ENCODE measurements at places on chromosomes 6 and 20. TPM values are rescaled to one million over a fixed set of nuclear protein-coding genes. Genes with fewer than 3 reads are reported as not detected.

GRCh38 chr6:163986313-163986712 lies 571.8 kb downstream of the QKI start:
- DNase-seq, result peak; percentile 66

DNA sequence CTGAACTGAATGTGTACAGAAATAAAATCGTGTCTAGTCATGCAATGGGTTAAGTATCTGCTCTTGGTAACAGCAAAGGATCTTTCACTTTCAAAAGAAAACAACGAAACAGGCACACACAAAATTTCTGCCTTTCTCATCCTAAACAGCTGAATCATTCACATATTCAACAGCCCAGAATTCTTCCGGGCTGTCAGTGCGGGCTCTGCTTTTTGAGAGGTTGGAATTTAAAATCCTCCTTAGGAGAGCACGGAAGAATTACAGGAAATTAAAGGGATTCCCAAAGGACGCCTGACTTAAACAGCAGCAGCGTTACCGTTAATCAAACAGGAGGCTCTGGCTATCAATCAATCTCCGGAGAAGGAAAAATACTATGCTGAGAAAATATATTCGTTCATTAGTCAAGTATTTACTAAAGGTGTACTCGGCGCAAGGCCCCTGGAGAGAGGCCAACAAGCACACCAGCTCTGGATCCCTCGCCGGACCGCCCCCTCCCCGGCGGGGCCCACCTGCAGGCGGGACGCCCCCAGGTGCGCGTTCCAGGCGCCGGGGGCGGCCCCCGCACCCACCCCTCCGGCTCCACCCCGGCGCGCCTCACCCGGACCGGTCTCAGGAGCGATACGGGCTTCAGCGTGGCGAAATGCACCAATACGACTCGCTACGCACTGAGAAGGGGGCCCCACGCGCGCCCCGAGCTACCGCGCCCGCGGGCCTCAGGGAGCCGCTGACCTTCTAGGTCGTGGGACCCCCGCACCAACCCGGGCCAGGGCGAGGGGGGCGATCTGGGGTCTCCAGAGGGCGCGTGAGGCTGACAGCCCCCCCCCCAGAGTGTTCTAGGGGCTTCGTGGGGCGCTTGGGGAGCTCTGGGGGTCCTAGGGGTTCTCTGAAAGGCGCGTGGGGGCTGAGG lies 1.0 kb downstream of the NAPB start:
- peak; percentile 51 for DNase-seq

- no peak for DNase-seq
Measured at GRCh38 chr6:113674075-113674474, 183.1 kb upstream of the MARCKS start.

DNA sequence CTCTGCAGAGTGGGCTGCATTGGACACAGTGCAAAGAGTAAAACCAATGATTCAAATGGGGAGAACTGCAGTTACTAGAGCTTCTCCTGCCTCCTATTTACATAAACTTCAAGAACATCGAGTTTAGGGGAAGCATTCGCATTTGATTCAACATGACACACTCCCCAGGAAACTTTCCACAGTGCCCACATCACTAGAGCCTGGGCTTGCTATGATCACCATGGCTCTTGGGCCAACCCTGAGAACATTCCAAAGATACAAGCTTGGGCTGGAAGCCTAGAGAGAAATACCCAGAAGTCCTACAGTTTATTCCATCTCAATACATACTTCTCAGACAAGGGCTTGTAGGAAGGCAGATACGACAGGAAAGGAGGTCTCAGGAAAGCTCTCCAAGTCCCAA lies 337.9 kb downstream of the CD83 start:
- no peak for DNase-seq

DNA sequence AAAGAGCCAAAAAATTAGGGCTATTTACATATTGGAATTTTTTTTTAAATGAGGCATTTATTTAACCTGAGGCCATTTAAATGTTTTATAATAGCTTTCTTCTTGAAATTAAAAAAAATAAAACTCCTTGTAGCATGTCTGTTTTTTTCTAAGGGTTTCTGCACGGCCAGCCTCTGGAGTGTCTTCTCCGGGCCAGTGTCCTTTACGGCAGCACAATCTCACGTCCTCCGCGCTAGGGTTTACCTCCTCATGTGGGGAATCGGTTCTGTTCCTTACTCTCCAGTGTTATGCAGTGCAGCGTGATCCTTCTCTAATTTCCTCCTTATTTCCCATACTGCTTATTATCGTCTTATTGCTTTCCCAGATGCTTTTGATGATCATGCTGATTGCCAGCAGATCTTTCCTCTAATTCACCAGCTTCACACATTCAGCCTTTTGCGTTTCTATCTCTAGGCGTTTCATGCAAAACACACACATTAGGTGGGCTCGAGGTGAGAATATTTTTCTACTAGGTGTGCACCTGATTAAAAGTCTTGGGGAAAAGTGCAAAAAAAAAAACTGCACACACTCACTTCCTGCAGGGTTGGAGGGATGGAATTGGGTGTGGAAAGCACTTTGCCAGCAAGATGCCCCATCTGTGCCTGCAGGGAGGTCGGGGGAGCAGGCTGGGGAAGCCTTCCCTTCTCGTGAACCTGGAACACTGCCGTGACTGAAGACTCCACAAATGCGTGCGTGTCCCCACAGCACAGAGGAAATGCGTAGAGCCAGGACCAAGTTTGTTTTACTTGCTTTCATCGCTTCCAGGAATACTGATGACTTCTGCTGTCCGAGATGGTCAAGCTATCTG lies 56.1 kb downstream of the PSMG4 start:
- no peak for DNase-seq

DNA sequence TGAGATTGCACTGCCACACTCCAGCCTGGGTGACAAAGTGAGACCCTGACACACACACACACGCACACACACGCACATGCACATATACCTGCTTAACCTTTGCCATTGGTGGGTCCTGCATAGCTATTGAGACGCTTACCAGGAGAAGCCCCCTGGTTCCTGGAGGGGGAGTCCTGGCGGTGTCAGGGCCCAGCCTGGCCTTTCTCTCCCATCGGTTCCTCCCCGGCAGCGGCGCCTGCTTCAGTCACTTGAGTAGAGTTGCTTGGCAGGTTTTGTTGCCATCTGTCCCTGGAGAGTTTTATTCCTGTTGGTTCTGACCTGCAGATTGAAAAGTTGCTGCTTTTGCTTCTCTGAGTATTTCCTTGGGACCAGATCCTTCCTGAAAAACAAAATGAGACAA lies 20.6 kb upstream of the FAM209A start:
- DNase-seq, result no peak

DNA sequence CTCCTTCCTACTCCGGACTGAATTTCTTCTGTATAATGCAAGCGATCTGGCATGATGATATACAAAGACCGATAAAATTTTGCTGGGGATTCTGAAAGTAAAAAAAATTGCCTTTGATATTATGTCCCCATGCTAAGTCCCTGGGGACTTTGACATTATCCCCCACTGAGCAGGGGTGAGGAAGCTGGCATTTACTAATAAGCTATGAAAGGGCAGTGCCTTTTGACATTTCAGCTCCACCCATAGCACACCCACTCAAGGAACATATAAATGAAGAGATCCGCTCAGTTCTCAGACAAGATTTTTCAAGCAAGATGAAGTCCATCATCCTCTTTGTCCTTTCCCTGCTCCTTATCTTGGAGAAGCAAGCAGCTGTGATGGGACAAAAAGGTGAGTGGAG lies at the start of gene SEMG2:
SEMG2 (plus strand) TSS at position 298 of the 400 bp plus-strand sequence; CDS start at position 315, 17 bp downstream.
- DNase-seq, result no peak

GRCh38 chr6:13094781-13095425 lies 233.4 kb downstream of the TBC1D7 start:
- DNase-seq, result no peak

DNA sequence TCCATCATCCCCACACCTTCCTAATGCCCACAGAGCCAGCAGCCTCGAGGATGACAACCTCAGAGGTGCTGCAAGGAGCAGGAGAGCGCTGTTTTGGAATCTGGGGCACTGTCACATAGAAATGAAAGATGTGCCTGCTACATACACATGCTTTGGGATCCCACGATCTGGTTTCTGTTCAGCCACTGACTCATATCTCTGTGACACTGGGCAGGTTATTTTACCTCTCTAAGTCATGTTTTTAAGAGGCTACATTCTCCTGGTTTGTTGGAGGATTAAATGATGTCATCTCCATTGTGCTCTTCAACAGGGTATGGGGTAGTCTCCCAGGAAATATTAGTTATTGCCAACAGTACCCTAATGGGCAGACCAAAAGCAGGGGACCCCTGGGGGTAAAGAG lies 32.6 kb upstream of the TAB2 start:
- DNase-seq, result no peak

- no peak for DNase-seq
Measured at GRCh38 chr6:74073999-74074398, 378.0 kb downstream of the CD109 start.

- no peak for DNase-seq
Measured at GRCh38 chr6:100247123-100247522, 217.6 kb downstream of the SIM1 start.

GRCh38 chr20:49283703-49284625 lies 6.1 kb upstream of the ZNFX1 start:
- DNase-seq, result no peak

GRCh38 chr6:166275714-166276166 lies 32.5 kb downstream of the PRR18 start:
- DNase-seq, result peak; percentile 72

- no peak for DNase-seq
Measured at GRCh38 chr6:12293931-12294807, 4.0 kb downstream of the EDN1 start.

DNA sequence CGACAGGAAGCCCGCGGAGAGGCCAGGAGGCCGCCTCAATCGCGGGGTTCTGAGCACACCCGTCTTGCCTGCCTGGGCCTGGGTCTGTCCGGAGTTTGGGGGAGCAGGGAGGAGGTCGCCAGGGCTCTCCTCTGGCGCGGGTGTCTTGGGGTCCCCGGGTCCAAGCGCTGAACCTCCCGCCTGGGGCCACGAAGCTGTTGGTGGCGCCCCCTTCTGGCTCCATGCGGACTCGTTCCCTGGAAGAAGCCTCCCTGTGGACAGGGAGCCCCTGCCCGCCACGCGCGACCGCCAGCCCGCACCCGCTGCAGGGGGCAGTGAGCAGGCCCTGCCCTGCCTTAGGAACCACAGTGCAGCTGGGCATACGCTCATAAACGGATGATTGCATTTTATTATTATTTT lies 44.7 kb downstream of the MCUR1 start:
- DNase-seq, result peak; percentile 32

DNA sequence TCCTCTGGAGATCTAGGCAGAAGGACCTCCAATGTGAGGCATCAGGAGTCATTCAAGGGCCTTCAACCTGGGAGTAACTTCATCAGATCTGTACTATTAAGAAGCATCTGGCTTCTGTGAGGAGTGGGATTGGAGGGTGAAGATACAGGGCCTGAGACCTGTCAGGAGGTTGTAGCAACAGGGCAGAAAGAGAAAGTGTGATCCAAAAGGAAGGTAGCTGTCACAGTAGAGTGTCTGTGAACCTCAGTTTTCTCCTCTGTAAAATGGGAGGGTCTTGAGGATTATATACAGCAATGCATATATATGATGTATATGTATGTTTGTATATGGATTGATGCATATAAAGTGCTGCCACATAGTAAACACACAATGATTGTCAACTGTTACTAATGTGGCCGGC lies 2.6 kb upstream of the RPL10A start:
- no peak for DNase-seq

- DNase-seq, result no peak
Measured at GRCh38 chr6:122007339-122007738, 392.1 kb upstream of the HSF2 start.

DNA sequence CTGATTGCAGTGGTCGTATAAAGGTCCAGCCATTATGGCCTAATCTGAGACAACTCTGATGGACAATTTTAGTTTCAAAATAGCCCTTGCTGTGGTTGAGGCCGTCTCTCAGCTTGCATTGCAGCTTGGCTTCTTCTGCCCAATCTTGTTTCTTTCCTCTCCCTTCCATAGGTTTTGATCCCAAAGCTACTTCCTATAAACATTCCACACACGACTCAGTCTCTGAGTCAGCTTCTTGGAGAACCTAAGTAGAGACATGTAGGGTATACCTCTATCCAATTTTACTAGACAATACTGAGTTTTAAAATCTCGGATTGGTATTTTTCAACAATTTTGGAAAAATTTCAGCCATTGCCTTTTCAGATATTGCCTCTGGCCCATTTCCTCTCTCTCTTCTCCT lies 13.4 kb downstream of the IYD start:
- no peak for DNase-seq

DNA sequence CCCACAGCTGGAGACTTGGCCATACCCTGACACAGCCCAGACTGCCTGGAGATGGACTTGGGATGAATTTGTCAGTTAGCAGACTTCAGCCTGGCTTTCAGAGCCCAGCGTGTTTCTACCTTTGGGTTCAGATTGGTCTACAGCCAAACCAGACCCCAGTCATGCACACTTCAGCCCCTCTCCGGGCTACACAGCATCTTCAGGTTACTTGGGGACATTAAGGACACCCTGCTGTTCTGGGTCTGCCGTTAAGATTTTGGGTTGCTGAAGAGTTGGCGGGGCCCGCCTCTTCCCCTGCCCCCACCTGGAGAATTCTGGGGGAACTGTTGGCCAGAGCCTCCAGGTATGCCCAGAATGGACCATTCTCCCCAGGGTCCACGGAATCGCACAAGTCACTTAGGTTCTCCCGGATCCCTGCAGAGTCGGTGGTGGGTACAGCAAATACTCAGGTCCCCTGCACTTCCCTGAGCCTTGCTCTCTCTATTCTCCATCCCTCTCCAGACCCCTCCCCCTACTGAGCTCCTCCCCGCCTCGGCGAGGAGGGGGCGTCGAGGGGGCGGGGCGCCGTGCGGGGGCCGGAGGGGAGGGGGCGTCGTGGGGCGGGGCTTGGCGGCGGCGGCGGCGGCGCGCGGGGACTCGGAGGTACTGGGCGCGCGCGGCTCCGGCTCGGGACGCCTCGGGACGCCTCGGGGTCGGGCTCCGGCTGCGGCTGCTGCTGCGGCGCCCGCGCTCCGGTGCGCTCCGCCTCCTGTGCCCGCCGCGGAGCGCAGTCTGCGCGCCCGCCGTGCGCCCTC lies at the start of gene PTK7:
PTK7 (plus strand) TSS at position 645 of the 794 bp plus-strand sequence. CDS start 175 bp downstream, outside the sequence.
- peak; percentile 29 for DNase-seq

DNA sequence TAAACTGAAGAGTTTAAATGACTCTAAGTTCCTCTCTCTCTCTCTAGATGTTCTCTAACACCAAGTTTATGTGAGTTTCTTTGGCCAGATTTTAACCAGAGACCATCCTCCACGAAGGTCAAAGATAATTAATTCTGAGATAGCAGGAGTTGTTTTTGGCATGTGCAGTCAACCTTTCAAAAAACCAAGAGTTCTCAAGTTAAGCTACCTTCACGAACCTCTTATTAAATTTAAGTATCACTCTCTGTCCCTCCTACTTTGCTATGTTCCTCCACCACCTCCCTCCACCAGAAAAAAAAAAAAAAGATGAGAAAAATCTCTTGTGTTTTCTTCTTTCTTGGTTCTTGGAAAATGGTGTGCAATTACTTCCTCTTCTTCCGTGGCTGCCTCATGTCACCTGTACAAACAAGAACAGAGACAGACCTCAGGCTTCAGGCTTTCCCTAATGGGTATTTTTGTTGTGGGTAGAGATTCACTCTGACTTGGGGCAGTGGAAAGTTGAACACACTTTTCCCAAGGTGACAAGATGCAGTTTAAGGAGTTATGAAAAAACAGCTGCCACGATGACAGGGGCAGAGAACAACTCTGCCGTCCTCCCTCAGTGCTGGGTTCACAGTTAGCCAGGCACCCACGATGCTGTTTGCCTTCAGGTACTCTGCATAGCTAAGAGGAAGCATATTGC lies 64.3 kb downstream of the ADTRP start:
- DNase-seq, result no peak

GRCh38 chr6:43793875-43794242 lies 23.8 kb downstream of the VEGFA start:
- DNase-seq, result no peak

Gene KHDC1
- total RNA-seq, result 2.1 TPM

Gene CRISP3
- not detected for total RNA-seq

Gene MATN4
- not detected for total RNA-seq

Gene EDN1
- total RNA-seq, result 25.4 TPM

Gene DPPA5
- total RNA-seq, result not detected

Gene OVOL2
- total RNA-seq, result not detected

Gene LCA5
- total RNA-seq, result 2.2 TPM

Measured in left cardiac atrium (tissue), 4 donors.